Stimulated activated CD4-positive, alpha-beta T cell treated with anti-CD3 and anti-CD28 coated beads, TNF-alpha, amount 100 ng/mL, for 24 hours (primary cell): ENCODE measurements at places on chromosomes 3 and 15.

DNA sequence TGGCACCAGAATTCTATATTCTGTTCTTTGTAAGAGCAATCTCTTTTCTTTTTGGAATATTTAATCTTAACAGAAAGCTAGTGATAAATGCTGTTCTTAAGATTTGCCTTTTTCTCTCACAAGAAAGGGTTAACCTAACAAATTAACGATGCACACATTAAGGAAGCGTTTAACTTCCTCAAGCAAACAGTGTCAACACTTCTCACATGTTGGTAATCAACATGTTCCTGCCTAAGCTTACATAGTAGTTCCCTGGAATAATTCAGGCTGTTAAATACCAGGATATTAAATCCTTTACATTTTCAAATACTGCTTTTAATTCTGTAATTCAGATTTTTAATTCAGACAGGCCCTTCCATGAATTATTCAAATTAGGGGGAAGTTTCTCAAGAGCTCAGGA lies 67.4 kb upstream of the RPL35A start:
- no peak for DNase-seq

DNA sequence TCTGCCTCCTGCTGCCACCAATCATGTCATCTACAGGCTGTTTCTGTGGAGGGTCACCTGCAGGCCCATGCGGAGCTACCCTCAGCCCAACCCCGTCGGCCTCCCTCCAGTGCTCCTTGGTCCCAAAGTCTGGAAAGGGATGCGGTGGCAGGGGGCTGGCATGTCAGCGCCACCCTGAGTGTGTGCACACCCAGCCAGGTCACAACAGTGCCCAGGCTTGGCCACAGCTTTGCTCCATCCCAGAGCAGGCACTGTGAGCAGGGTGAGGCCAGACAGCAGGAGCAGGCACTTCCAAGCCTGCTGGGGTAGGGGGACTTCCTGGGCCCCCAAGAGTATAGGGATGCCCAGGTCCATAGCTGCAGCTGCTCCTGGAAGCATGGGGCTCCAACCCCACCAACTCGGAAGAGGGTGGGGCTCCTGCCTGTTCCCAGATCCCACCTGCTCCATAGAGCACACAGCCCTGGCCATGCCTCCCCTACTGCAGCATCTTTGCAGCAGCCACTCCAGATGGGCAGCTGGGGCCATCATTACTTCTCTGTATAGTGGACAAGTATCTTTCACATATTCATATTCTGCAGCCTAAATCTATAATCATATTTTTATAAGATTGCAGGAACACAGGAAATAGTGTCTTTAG lies 109.3 kb downstream of the CBLB start:
- no peak for DNase-seq

DNA sequence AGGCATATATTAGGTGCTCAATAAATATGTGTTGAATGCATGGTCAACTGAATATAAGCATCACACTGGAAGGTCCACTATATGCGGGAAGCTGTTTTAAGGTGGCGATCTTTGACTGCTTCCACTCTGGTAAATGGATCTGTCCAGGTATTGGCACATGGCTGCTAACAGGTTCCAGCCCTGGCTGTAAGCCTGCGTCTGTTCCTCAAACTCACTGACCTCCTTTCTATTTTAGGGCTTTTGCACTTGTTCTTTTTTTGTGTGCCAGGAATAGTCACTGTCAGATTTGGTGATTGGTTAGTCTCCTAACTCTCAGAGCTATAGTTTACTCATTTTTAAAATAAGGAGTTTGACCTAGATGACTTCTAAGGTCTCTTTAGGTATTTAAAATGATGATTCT lies 46.2 kb downstream of the ADAMTSL3 start:
- no peak for DNase-seq

DNA sequence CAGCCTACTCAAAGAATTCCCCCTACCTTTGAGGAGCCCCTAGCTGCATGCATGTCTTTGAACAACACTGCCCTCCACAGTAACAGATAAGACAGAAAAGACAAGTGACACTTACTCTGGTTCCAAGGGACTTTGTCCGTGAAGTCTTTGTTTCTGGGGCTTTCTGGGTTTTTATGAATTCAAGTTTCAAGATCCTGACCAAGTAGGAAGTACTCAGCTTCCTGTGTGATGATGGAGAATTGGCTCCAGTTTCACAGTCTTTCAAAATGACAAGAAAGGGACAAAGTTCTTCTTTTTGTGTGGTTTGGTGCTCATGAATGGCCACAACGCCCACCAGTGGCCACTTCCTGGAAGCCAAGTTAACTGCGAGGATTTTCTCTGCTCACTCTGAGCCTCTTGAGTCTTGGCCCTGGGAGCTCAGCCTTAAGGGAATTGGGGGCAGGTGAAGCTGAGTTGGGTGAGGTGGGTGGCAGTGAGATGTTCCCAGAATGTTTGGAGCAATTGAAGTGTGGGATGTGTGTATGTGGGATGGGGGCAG lies at the start of gene CCR1:
Gene CCR1, minus strand, starts transcription at position 147 of the 538 bp plus-strand sequence. CDS start 4,000 bp downstream, outside the sequence.
- DNase-seq = no peak

- no peak for DNase-seq
These were observed 660 bp downstream of the NECTIN3 start for GRCh38 chr3:111072031-111072921.

GRCh38 chr3:2510591-2511145 lies 412.0 kb downstream of the CNTN4 start:
- DNase-seq = no peak

GRCh38 chr15:90895571-90896117 lies 7.5 kb upstream of the MAN2A2 start:
- no peak for DNase-seq

DNA sequence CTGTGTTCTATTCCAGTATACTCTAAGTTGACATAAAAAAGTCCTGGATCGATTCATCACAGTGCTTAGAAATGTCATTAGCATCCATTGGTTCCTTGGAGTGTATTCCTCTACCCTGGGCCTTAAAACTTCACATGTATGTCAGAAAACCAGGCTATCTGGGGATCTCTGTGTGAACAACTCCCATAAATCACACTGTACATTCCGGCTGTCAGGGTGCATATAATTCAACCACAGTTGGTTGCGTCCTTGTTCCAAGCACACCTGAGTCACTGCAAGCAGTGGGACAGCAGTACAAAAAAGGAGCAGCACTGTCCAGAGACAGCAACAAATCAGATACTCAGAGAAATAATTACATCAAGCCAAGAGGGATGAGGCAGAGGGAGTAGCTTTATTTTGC lies 52.4 kb downstream of the PDZRN3 start:
- DNase-seq = no peak

- DNase-seq = no peak
These were observed 36.0 kb downstream of the ITGB5 start for GRCh38 chr3:124851136-124851535.

- no peak for DNase-seq
These were observed 159.1 kb upstream of the NANOGP8 start for GRCh38 chr15:35244227-35244626.

- DNase-seq = no peak
These were observed 169.5 kb upstream of the SMAD3 start for GRCh38 chr15:66895794-66896453.

- DNase-seq = no peak
These were observed 22.6 kb upstream of the SLC41A3 start for GRCh38 chr3:126106336-126107202.

DNA sequence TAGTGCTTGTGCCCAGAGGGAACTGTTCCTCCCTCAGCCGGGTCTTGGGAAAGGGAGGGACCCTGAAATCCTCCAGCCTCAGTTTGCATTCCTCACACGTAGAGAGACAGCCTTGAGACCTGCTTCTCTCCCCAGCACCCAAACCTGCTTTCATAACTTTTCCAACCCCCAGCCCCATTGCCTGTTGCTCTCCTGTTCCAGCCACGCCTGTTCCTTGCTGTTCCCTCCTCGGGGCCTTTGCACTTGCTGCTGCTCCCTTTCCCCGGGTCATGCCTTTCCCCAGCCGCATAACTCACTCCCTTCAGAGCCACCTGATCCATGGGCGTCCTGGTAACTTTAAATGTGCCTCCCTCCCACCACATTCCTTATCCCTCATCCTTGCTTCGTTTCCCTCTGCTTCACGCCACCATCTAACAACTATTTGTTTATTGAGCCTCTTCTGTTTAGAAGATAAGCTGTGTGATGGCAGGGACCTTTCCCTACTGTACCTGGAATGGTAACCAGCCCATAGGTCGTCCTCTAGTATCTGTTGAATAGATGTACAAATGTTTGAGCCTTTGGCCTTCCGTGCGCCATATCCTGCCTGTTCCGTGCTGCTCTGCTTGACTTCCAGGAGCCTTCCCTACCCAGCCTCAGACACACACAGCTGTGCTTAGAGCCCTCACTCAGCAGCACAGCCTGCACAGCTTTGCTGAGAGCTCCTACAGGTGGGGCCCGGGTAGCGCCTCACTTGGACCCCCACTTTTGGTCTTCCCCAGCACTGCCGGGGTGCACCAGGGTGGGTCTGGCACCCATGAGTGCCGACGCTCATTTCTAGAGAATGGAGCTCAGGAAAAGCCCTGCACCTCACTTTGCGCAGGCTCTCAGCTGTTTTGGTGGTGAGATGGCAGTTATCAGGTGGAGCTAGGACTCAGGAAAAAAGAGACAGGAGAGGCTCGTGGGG lies 60.2 kb downstream of the SCN5A start:
- no peak for DNase-seq

GRCh38 chr3:135513106-135514059 lies 452.1 kb upstream of the PPP2R3A start:
- no peak for DNase-seq

- no peak for DNase-seq
These were observed 211.9 kb downstream of the SV2B start for GRCh38 chr15:91311986-91312385.

DNA sequence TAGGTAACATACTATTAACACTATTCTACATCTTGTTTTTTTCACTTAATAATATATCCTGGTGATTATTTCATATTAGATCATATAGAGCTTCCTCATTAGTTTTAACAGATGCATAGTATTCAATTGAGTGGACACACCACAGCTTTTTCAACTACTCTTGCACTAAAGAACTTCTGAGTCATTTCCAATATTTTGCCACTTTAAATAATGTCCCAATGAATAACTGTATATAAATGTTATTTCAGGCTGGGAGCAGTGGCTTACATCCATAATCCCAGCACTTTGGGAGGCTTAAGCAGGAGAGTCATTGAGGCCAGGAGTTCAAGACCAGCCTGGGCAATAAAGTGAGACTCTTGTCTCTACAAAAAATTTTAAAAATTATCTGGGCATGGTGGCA lies 26.9 kb downstream of the MAP1A start:
- no peak for DNase-seq

DNA sequence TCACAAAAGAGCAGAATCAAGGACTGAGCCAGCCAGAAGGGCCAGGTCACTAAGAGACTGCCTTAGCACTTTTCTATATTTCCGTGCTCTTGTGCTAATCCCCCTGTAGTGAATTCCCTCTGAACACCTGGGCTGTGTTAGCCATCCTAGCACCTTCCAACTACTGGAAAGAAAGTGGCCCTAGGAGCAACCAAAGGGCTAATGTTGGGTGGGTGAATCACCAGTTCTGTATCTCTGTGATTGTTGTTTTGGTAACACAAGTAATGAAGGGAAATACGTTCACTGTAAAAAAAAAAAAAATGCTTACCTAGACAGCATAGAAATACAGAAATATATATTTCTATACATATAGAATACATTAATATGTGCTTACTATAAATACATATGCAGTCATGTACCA lies 43.9 kb downstream of the PXYLP1 start:
- no peak for DNase-seq

GRCh38 chr15:41411031-41411430 lies 5.9 kb upstream of the RTF1 start:
- DNase-seq = no peak

DNA sequence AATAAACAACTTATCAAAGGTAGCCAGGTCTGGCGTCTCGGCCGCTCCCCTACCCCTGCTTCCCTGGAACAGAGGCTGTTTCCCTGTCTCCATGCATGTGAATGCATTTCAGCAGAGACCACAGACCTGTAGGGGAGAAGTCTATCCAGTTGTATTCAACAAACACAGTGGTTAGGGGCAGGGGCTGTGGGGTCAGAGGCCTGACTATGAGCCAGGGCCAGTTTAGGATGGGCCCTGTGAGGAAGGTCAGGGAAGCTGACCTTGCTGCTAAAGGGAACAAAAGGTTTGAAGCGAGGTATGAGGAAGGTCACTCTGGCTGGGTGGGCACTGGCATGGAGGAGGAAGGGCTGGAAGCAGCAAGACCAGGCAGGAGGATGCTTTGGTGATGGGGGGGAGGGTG lies 184.6 kb downstream of the XXYLT1 start:
- DNase-seq = no peak

GRCh38 chr15:101201411-101202174 lies 50.3 kb downstream of the CHSY1 start:
- DNase-seq = no peak

DNA sequence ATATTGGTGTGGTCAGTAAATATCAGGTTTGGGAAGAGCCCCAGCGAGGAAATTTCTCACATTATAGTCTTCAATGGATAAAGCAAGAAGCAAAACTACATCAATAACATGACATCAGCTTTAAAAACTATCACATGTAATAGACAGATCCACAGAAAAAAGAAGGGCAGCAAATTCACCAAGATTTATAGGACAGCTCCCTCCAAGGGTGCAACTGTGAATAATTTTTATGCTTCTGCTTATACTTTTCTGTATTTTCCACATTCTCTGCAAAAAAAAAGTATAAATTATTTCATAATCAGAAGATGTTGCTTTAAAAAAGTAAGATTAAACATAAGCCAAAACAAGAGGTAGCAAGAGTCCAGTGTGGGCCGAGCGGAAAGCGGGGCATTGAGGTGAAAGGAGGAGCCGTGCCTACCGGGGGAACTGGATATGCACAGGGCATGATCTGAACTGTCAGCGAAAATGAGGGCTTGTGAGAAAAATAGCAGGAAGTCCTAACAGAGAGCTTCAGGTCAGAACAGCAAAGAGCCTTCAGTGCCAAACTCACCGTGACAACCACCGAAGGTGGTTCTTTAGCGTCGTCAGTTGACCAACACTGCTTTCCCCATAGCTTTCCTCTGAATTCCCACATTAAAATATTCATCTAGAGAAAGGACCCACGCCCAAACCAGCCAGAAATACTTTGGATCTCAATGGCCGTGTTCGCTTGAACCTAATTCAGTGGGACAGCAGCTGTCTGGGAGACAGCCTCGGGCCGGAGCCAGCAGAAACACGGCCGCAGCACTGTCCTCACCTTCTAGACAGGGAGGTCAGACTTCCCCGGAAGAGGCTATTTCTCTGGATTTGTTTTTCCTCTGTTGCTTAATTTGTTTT lies 59.8 kb downstream of the FAM174B start:
- DNase-seq = no peak

GRCh38 chr3:25723802-25724201 lies 59.1 kb upstream of the TOP2B start:
- DNase-seq = no peak

DNA sequence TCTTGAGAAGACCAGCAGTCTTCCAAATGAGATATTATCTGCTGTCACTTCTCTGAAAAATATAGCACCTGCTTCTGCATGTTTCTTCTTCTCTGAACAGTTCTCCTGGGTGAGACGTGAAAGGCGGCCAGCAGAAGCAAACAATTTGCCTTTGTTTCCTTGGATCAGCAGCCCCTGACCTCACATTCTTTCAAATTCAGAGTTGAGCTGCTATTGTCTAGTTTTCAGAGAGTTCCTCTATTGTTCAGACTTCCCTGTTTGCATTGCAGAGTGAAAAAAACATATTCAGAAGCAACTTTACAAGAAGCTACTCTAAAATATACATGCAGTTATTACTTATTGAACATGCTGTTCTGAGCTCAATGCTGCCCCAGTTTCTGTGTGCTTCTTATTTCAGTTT lies 653.6 kb downstream of the NAALADL2 start:
- no peak for DNase-seq
